ENCODE measurements at places on chromosomes 3 and 15.

GRCh38 chr3:140349938-140350337, 327.9 kb upstream of the TRIM42 start:
- DNase-seq = no peak

DNA sequence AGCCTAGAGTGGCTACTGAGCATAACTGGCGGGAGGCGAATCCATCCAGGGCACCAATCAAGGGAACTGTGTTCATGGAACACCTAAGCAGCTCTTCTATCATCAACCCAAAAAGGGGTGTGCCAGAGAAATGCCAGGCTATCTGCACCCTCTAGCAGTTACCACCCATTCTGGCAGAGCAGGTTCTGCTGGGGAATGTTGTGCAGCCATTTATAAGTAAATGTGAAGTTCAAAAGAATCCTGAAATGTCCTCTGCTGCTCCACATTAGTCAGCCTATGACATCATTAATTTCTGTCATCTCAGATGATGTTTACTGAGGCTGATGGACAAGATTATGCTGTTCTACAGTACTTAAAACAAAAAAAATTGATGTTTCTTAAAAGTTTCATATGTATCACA, 7.7 kb downstream of the SKIC8 start:
- no peak for DNase-seq

DNA sequence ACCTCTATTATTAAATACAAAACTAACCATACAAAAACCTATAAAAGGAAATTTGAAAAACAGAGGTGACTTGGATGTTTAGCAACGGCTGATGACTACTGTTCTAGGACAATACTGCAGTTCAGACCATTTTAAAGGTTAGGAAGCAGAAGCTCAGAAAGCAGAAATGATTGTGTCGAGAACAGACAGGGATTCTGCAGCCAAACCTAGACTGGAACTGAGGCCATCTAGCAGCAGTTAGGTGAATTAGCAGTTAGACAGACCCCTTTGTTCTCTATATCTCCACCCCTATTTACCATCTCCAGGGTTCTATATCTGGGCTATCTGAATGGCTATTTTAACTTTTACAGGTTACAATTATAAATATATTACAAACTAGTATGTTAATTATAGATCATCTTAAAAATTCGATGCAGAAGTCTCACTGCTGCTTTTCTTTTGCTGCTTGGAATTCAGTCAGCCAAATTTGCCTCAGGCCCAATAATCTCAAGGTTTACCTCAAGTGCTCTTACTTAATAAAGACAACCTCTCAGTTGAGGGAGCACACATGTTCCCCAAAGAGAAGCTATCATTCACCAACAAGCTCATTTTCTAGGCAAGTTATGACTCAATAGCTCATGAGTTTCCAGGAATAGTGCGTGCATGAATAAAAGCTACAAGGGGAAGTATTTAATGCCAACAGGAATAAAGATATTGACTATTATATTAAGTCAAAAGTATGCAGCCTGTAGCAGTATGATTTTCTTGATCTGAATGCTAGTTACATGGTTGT, 9.3 kb upstream of the IL1RAP start:
- no peak for DNase-seq

DNA sequence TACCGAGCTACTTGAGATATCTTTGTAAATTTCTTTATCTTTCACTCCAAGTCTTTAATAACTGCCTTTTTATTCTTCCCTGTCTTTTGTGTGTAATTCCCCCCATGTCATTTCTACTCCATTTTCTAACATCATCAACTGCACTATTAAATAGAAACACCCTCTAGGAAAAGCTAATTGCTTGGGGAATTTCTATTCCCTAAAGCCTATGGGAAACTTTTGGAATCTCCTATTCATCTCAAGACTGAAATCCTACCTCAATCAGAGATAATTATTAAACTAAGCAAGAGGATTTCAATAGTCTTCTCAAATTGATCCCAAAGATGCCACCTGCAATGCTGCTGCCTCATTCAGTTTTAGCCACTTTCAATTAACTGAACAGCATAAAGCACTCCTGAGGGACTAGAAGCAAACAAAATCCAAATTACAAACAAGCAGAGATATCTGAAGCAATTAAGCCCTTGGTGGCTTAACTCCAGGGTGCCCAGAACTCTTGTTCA, 598.7 kb downstream of the IGSF11 start:
- DNase-seq = no peak

- DNase-seq = no peak
Observed at GRCh38 chr3:45564172-45564571, 30.4 kb upstream of the LIMD1 start.

GRCh38 chr15:74006774-74007639, 12.5 kb downstream of the PML start:
- DNase-seq = no peak

DNA sequence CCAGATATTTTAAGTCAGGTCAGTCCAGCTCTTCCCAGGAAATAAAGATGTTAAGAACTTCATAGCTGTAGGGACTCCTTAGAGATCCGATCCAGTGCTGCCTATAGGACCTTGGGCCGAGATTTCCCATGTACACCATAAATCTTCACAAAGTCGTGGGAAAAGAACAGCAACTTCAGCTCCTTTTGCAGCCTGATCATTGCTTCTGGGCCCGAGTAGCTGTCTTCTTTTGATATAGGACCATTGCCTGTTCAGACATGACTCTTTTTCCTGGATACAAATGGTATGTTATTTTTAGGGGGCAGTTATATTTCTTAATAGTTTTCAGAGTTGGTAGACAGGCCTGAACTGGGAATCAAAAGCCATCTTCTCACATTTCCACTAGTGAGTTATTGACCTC, 20.5 kb downstream of the IL1RAP start:
- DNase-seq = no peak

DNA sequence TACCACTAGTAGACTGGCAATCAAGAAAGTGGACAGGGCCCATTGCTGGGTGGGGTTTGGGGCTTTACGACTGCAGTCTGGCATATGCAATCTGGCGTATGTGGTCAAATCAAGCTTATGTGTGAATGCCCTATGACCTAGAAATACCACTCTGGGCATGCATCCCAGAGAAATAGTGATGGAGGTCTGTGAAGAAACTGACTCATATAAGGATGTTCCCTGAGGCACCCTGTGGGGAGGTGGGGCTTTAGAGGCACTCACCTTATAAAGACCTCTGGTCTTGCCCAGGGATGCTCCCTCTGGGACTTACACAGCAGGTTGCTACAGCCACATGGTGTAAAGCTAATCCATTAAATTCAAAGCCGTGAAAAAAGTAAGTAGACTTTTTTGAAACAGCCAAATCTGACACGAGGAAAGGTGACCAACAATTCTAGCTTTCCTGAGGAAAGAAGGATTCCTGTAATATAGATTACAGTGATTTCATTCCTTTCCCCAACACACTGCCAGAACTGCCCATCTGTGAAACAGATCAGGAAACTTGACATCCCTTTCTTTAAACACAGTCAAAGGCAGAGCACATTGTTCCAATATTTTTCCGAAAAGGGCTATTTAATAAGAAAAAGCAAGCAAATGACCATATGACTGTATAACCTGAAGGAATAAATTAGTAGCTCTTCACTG, 13.6 kb downstream of the RARRES1 start:
- DNase-seq = no peak

- no peak for DNase-seq
Observed at GRCh38 chr3:172317984-172318383, 130.3 kb downstream of the GHSR start.

DNA sequence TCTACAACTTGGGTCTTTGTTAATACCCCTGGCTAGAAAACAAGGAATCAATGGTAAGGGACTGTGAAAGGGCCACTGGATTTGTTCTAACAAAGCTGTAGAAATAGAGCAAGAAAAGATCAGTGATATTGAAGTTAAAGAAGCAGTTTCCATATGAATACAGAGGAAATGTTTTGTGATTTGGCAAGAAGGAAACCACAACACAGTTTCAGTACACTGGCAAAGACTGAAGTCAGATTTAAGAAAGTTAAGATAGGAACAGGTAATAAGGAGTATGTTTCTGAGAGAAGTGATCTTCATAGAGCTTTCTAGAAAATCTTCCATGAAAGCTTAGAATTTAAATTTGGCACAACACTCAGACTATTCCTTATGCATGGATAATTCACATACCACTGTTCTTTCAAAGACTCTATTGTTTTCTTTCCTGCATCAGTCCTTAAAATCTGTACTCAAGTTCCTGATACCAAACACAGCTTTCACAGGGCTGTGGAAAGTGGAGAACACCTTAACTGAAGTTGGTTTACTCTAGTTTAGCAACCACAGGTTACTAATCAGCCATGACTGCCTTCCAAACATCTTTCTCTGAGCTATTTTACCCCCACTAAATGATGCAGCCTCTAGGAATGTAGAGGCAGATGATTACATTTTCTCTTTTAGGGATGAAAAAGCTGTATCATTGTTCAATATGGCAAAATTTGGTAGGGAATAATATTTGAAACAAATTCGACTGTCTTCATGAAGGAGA, 32.4 kb upstream of the ALCAM start:
- no peak for DNase-seq

DNA sequence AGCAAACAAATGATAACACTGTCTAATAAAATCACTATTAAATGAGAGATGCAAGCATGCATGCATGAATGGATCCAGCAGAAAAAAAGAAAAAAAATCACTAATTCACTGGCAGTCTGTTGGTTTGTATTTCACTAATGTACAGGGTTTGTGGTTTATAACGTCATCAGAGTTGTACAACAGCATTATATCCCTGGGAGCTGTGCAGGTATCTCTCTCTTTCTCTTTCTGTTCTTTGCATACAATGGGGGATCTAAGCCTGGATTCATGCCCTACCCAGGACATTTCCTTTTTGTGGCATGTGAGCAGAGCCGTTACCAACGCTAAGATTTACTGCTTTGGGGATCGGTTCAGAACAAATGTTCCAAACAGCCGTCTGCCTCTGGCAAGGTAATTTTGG, 229.5 kb downstream of the SOX2 start:
- DNase-seq = no peak

- peak; percentile 44 for DNase-seq
Observed at GRCh38 chr3:108099679-108100428, 9.0 kb upstream of the CD47 start.

DNA sequence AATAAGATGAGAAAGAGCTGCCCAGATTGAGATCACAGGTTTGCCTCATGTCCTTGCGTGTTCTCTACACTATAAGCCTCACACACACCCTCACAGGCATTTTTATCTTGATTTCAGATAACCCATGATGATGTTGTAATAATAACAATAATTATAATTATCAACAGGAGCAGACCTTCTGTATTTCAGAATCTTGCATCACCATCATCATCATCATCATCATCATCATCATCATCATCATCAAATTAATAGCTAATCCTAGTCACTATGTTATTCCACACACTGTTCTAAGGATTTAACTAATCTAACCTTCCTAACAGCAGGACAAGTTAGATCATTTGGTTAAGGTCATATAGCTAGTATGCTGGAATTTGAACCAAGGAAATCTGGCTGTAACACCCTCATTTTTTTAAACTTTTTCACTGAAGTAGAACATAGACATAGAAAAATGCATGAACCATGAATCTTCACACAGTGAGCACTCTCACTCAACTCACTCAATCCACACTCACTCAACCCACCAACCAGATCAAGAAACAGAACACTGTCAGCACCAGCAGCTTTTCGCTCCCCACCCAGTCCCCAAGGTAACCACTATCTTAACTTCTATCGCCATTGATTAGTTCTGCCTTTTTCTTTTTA, 1.8 kb upstream of the SH2D7 start:
- no peak for DNase-seq

DNA sequence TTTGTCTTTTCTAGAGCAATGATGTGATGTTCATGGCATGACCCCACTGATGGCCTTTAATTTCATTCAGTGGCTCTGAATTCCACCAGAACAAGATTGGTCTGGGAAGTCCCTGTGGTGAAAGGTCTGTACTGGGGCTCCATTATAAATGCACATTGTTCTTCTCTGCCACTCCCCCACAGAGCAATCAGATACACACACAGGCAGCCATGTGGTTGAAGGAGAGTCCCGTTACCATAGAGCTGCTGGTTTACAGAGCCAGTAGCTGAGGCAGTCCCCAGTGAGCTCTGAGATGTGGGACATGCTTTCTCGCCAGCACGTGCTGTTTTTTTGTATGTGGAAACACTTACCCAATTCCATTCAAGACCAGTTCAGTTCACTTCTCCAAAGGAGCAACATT, 172.7 kb upstream of the TRIM42 start:
- no peak for DNase-seq

- DNase-seq = no peak
Observed at GRCh38 chr3:146974001-146974400, 368.9 kb upstream of the PLSCR5 start.

GRCh38 chr3:38345879-38346586, 552 bp upstream of the XYLB start:
- DNase-seq = no peak

- no peak for DNase-seq
Observed at GRCh38 chr3:31696009-31696297, 163.2 kb downstream of the STT3B start.

DNA sequence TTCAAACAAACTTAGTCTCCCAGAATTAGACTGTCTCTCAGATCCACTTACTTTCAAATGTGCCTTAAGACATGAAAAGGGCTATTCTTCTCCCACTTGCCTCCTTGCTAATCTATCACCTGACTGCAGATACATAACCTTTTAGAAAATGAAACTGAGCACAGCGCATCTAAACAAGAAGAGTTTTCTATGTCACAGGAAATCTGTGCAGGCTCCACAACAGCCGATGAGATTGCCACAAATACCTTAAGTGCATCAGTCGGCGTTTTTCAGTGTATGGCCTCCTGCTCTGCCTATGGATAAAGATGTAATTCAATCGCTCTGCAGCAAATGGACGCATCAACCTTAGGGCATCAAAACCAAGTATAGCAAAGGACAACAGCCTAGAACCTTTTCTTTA, 544.2 kb downstream of the FOXP1 start:
- no peak for DNase-seq

DNA sequence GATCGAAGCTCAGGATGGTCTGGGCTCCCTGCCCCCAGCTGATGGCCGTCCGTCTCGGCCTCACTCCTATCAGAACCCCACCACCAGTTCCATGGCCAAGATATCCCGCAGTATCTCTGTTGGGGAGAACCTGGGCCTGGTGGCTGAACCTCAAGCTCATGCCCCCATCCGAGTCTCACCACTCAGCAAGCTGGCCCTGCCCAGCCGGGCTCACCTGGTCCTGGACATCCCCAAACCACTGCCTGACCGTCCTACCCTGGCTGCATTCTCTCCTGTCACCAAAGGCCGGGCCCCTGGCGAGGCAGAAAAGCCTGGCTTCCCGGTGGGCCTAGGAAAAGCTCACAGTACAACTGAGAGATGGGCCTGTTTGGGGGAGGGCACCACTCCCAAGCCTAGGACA, 4.4 kb upstream of the JMJD7 start:
- DNase-seq = no peak

DNA sequence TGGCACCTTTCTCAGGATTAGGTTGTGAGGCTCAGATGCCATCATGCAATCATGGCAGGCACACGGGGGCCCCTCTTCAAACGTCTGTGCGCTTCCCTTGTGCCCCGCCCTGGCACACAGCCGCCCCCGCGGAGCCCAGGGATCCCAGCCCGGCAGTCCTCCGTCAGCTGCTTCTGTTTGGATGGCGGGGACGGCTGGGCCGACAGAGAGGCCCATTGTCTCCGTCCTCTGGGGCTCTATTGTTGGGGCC, 849 bp upstream of the HDAC11 start:
- DNase-seq = peak; percentile 59

Data from activated CD4-positive, alpha-beta T cell treated with anti-CD3 and anti-CD28 coated beads, Interleukin-2, amount 50 U/mL, for 48 hours (primary cell).